ENCODE measurements at places on chromosomes 2 and 18. TPM values are rescaled to one million over a fixed set of nuclear protein-coding genes. Genes with fewer than 3 reads are reported as not detected.

DNA sequence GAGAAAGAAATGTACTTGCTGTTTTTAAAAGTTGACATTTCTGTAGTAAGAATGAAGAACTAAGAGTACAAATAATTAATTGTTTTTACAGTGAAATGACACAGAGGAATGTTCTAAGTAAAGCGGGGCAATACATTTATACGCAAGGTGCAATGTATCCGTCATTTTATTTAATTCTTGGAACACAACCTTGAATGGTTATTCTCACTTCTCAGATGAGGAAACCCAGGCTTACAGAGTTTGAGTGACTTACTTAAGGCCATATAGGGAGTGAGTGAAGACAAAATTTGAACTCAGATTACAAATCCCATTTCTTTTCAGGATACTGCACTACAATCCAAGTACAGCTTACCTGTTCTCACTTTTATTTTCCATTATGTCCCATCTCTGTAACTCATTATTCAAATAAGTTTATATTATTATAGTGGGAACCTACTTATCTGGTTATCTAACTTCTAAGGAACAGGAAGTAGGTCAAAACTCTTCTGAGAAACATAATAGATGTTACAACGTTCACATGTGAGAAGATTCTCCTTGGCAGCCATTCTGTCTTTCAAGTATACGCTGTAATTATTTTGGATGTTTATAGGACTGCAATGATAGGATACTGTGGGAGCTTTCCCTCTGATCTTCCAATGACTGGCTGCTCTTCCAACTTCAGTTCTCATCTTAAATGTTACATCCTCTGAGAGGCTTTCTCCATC is 12.3 kb upstream of the STK17B start:
- DNase-seq = no peak

DNA sequence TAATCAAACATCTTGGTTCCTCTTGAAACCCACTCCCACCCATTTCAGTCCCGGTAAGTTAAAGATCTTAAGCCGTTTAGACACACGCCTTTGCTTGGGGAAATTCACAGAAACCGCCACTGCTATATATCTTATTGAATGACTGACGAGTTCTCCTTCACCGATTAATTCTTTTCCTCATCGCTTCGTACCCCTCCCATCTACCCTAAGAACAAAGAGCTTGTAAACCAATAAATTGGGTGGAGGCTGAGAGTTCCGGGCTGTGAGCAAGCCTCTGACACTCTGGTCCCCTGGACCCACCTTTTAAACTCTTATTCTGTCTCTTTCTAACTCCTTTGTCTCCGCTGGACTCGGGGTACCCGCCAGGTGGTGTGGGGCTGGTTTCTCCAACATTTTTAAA is 30.6 kb downstream of the TMEM131 start:
- no peak for DNase-seq

The RBM44 gene
- 1.0 TPM for total RNA-seq

The EHD3 gene
- 2.2 TPM for total RNA-seq

- DNase-seq = no peak
Observed at GRCh38 chr2:220162320-220162719, 534.9 kb downstream of the SLC4A3 start.

The MC5R gene
- not detected for total RNA-seq

DNA sequence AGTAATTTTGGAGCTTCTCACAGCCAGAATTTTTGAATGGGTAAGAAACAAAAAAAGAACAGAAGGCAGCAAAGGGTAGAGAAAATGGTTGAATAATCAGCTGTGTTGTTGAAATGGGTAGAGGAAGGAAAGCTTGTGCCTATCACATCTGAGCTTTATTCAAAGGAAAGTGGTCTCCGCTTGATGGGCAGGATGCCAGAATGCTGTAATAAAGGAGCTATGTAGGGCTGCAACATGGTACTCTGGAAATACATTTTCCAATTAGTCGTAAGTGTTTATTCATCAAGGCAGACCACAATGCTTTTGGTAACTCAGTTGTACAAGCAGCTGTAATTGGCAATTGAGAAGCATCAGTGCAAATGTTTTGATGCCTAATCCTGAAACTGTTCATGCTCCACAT is 196.9 kb downstream of the ICOS start:
- DNase-seq = no peak

The ALPP gene
- total RNA-seq = not detected

- peak; percentile 71 for DNase-seq
Observed at GRCh38 chr2:95115418-95115817, 6.2 kb downstream of the MRPS5 start.

DNA sequence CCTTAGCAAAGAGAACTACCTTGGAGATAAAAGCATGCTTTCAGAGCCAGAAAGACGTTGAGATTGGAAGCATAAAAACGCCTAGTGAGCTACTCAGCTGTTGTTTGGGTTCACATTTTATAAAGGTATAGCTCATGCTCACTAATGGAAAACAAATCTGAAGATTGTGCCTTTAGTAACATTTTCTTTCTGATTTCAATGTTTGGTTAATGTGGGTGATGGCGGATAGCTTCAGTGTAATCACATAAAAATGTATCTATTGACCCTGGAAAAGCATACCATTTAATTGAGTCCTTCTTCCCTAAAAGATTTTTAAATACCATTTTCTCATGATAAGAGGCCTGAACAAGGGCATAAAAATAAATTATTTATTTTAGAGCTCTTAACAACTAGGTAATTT is 73.4 kb downstream of the DTNA start:
- no peak for DNase-seq

- DNase-seq = no peak
Observed at GRCh38 chr2:135258193-135258592, 206.1 kb downstream of the RAB3GAP1 start.

GRCh38 chr18:41643427-41643826 is 311.6 kb upstream of the PIK3C3 start:
- no peak for DNase-seq

The GLI2 gene
- 1.4 TPM for total RNA-seq
